ENCODE measurements at places on chromosomes 12 and 14. TPM values are rescaled to one million over a fixed set of nuclear protein-coding genes. Genes with fewer than 3 reads are reported as not detected.

GRCh38 chr14:24337144-24337823 lies 2.4 kb upstream of the ADCY4 start:
- DNase-seq, result no peak

DNA sequence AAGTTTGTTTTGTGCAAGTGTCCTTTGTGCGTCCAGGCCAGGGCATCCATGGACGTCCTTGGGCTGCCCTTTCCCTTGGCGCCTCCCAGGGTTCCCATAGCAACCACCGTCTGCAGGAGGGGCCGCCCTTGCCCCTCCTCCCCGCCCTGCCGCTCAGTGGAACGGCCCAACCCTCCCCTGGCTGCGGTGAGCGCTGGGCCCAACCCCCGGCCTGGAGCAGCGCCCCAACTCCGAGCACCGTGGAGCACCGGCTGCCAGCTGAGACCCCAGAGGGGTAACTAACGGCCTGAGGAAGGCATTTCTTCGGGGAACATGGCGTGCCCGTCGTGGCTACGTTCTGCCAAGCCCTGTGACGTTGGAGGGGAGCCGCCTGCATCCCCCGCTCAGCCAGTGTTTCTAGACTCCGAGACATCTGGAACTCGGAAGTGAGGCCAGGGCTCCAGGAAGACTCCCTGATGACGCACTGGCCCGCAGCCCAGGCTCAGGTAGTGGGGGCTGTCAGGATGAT lies 5.3 kb upstream of the ACACB start:
- peak; percentile 91 for DNase-seq

- no peak for DNase-seq
Observed at GRCh38 chr12:125652681-125653080, 587.4 kb downstream of the AACS start.

GRCh38 chr12:6211421-6211869 lies 11.2 kb downstream of the CD9 start:
- DNase-seq, result no peak

DNA sequence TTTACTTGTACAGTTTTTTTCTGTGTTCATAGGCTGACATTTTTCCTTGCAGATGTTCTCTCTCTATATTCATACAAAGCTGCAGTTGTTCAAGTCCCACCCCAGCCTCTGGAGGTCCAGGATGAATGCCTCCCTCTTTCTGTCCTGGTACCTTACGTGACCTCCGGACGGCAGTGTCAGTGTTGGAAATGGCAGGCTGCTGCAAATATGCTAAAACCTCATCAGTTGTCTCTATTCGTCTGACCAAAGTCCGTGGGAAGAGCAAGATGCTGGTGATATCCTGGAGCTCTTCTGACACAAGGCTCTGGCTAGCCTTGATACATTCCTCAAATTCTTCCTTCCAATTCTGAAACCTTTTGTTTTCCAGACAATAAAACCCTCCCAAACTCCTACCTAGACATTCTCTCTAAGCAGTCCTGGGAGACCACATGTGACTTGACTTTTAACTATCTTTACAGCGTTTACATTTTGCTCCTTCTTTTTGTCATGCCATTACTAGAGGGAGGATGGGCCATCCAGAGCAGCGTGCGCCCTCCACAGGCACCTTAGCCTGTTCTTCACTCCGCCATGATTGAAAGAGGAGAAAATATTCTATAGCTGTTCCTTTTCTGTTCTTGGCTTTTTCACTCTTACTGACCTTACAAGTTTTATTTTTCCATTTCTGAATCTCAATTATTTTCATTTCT lies 143.6 kb downstream of the RGS6 start:
- DNase-seq, result no peak

DNA sequence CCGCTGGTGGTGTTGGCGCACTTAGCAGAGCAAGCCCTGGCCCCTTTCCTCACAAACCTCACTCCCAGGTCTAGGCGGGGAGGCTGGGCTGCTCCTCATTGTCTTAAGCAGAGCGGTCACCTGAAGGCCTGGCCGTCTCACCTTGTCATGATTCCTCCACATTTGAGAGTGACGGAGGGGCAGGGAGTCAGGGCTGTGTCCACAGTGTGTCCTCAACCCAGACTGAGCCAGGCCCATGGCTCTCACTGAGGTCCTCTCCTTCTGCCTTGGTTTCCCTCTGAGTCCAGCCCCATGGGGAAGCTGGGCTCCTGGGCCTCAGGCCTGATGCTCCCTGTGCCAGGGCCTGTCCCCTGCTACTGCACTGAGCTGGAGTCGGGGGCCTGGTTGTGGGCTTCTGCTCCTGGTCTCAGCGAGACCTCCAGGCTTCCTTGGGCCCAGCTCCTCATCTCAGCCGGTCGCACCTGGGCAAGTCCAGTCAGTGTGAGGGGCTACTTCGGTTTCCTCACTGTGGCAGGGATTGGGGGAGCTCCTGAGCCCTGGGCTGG lies 44.9 kb downstream of the KRT80 start:
- DNase-seq, result no peak

- DNase-seq, result no peak
Observed at GRCh38 chr12:81726634-81727033, 32.5 kb downstream of the PPFIA2 start.

DNA sequence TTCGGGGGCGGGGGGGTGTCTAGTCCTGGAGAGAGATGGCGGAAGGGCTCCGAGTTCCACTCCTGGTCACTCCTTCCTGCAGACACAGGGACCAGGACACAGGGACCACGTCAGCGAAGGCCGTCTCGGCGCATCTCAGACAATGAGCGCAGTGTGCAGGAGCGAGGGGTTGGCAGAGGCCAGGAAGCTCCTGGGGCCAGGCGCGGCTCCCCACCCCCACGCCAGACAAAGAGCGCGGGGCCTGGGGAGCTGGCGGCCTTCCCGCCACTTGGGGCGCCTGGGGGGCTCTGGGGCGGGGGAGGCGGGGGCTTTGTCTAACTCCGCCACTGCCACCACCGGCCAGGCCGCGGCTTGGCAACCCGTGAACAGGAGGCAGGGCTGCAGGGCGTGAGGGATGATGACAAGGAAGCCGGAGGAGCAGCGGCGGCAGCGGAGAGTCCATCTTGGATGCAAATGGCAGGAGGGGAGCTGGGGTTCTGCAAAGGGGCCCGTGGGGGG lies 2.2 kb downstream of the CDK2AP1 start:
- DNase-seq, result peak; percentile 84

- DNase-seq, result peak; percentile 81
Observed at GRCh38 chr14:22848351-22849164, 12.2 kb downstream of the MMP14 start.

GRCh38 chr14:105374389-105374788 lies 23.9 kb upstream of the TEX22 start:
- DNase-seq, result no peak

DNA sequence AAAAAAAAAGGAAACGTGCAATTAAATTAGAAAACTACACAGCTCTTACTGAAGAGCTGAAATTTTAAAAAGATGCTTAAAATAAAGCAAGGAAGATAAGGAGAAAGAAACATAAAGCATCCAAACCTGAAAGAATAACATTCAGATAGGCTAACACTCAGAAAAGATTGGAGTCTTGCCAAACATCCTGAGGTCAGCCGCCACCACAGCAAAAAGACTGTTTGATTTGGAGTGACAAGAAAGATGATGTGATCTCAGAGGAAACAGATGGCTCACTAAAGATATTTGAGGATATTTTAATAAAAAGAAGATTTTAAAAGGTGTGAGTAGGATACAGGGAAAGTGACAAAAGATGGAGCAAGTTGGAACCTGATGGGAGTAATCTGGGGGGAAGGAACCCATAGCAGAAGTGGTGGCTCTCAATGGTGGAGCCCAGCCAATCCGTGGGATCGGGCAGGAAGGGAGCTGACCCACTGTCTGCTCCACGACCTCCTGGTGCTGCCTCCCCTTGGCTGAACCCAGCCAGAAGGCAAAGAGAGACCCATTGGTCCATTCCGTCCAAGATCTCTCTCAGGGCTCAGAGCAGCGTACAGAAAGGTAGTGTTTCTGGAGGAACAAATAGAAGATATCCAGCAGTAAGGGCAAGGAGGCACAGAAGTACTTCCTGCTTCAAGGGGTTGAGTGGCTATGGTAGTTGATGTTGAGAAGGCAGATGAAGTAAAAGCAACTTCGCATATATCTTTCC lies 469.6 kb downstream of the RGS6 start:
- no peak for DNase-seq

- DNase-seq, result no peak
Observed at GRCh38 chr12:21656905-21657325, 727 bp downstream of the LDHB start.

DNA sequence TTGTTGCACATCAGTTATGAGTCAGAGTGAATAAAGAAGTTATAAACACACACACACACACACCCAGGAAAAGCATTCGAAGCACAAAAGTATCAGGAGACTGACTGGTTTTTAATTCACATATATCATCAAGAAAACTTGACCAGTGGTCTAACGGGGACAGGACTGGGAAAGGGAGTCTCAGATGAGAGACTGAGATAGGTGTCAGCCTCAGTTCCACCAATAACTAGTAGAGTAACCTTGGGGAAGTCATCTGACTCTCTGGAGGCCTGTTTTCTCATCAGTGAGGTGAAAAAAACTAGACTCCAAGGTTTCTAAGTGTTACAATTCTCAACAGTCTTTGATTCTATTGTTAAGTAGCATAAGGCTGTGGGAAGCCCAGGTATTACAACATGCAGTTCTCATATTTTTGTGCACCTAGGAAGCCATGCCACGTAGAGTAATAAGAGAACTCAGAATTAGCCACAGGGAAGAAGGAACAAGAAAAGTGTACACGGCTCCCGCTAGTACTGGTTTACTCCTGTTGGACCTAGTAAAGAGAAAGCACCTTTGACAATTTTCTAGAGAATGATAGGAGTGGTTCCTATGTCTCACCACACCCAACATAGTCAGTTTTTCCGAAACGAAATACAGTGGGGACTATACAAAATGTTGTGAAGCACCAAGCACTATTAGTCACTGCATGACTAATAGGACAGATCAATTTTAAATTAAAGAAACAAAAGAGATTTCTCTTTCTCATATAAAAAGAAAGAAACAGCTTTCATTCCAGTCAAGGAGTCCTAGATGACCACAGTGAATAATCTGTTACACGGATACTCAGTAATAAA lies 5.0 kb downstream of the PPTC7 start:
- no peak for DNase-seq

DNA sequence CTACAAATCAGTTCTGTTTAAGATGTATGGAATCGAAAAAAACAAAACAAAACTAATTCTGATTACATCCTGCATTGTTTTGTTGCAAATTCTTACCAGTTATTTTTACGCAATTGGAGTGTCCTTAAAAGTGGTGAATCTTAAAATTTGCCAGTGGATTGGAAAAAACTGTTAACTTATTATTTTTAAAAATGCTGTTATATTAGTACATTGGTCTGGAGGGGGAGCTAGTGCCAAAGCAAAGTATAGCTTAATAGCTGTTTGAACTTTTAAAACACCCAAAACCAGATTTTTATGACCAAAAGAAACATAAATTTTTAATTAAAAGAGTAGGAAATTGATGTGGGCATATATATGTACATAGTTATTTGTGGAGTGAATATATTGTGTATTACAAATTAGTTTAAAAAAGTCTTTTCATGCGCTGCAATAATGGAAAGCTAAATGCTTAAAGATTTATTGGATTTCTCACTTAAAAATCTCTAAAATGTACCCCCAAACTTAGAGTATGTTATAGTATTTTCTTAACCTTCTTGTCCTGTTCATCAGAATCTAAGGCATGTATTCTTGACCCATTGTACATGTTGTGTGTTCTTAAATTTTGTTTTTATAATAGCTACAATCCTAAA lies 2.5 kb downstream of the FUT8 start:
- DNase-seq, result no peak

DNA sequence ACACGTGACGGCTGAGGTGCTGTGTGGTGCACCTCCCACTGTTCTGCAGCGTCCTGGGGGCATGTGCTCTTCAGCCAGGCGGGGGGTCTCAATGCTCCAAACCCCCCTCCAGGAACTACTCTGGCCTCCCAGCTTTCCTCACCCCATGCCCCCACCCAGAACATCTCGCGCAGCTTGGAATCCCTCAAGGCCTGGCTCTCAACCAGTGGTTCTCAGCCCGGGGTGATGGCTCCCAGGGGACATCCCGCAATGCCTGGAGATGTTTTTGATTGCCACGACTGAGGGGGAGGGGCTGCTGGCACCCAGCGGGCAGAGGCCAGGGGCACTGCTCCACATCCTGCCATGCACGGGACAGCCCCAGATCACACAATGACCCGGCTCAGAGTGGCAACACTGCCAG lies 78.9 kb upstream of the DICER1 start:
- DNase-seq, result no peak

DNA sequence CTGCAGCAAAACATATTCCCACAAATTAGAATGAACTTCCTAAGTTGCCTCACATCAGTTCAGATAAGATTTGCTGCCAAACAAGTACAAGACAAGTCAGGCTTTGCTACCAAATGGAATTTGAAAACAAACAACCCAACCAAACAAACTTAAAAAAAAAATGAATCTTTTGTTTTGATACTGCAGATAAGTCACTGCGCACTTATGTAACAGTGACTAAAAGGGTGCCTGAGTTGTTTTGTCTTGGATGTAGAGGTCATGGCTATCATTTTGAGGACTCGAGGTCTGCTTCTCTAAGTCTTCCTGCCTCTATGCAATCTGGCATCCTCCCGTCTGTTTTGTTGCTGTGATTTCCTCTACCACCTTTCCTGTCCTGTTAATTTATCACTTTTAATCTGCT lies 11.1 kb upstream of the EPS8 start:
- DNase-seq, result no peak

GRCh38 chr12:116528065-116528464 lies 31.1 kb upstream of the MAP1LC3B2 start:
- no peak for DNase-seq

GRCh38 chr12:113149361-113150150 lies at the start of gene CFAP73:
TSS of gene CFAP73 (plus strand) at chr12:113149724. CDS start at chr12:113149858, 134 bp downstream.
- DNase-seq, result peak; percentile 70

DNA sequence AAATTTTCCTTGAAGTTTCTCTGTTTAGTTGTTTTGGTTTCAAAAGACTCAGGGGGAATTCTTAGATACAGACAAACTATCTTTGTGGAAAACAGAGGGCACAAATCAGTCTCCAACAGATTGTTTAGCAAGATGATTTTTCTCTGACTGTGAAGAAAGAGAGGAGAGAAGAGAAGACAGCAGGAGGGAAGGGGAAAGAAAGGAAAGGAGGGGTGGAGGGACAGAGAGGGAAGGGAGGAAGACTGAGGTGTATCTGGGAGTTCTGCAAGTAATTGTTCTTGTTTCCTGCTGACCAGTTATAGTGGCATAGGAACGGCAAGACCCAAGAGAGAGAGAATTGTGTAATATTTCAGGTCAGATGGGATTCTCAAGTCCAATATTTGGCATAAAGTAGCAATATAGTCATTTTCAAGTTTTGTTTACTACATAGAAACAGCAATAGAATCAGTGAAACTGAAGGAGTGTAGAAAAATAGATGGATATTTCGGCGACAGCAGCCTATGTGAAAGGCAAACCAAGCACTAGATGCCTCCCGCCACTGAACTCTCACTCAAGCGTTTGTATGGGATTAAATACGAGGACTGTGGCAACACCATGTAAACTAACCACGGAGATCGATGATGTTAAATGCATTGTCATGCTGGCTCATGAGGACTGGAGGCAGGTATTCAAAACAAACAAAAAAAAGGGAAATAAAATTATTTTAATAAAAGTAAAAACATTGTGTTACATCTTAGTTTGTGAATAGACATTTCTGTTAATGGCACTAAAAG lies 342.5 kb downstream of the SLC16A7 start:
- no peak for DNase-seq

The CIDEB gene
- 6.6 TPM for total RNA-seq

The SMCO2 gene
- total RNA-seq, result not detected

The MGAT2 gene
- 22.9 TPM for total RNA-seq

The CLEC2B gene
- total RNA-seq, result 3.9 TPM

The MSI1 gene
- 0.93 TPM for total RNA-seq

The DLK1 gene
- total RNA-seq, result not detected

The RHEBL1 gene
- 0.35 TPM for total RNA-seq

The MIP gene
- not detected for total RNA-seq

The JAG2 gene
- 14.5 TPM for total RNA-seq

The C14orf119 gene
- 23.7 TPM for total RNA-seq

The TAS2R19 gene
- 0.35 TPM for total RNA-seq

The CSAD gene
- total RNA-seq, result 3.4 TPM

Data from right atrium auricular region (tissue), 2 donors.